HFF-Myc (cell line): ENCODE measurements at places on chromosomes 11 and 22.
A peak's percentile ranks its signal among the peaks of the same experiment; 100 is the strongest.

DNA sequence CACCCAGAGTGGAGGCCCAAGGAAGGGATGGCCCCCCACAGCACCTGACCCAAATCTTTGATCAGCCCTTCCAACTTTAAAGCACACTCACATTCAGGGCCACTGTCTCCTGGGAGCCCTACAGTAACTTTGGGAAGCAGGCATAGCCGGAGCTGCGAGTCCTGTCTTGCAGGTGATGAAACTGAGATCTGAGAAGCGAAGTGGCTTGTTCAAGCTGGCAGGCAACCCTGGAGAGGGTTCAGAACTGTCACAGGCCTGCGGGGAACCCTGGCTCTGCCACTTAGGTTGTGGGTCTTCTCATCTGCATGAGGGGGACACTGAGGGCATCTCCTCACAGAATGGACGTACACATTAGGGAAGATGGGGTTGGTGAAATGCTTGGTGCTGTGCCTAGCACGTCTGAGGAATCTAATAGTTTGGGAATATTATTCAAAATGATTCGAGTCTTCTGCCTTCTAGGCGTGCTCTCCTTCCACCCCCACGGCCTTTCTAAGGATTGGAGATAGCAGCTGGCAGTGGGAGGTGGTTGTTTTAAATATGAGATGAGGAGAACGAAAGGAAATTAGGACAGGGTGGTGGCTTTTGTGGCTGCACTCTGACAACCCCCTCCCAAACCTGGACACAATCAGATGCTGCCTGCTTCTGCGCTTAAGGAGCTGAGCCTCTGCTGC lies 18.8 kb upstream of the SUN2 start:
- no peak for DNase-seq

- no peak for DNase-seq
Observed at GRCh38 chr11:60844045-60844869, 2.3 kb downstream of the CCDC86 start.

DNA sequence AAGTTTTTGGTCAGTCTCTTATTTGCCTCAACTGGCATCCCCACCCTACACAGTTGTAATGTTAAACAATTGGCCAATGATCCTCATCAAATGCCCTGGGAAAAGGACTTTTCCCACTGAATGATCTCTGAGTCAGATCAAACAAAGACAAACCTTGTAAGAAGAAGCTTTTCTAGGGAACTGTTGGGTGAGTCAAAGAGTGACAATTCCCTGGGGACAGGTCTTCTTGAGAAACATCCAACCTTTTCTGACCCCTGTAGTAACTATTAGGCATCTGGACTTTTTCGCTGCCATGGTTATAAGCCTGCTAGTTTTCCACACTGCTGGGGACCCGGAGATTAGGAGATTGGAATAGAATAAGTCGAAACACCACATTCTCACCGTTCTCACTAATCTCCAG lies 789.8 kb upstream of the API5 start:
- DNase-seq = no peak

- no peak for DNase-seq
Observed at GRCh38 chr11:32584921-32585320, 1.3 kb downstream of the EIF3M start.

DNA sequence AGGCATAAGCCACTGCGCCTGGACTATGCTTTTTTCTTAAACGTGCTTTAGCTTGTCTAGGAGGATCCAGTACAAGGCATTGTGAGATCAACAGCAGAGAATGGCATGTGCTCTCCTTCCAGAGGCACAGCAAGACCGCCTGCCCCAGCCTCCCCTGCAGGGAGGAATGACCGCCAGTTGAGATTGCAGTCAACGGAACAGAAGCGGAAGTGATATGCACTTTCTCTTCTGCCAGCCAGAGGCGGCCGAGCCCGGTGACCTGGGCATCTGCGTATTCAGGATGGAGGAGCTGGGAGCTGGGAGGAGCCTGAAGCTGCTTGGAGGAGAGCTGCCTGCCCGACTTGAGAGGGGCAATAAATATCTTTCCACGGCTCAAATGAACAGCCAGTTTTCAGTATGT lies 243.0 kb downstream of the CTTN start:
- no peak for DNase-seq

- no peak for DNase-seq
Observed at GRCh38 chr11:70307176-70307575, 36.7 kb downstream of the PPFIA1 start.

DNA sequence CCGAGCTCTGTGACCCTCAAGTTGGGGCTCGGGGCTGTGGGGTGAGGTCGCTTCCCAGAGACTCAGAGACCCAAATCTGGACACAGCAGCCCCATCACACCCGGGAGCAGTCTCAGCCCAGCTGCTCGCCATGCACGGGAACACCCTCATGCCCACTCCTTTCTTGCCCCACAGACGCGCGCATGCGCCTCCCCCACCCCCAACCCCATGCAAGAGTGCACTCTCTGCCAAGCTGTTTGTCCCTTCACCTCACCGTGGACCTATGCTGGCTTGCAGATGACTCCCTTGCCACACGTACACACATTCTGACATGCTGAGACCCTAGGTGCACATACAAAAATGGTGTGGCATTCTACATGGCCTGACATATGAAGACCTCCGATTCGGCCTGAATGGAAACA lies 478 bp upstream of the CD248 start:
- peak; percentile 36 for DNase-seq

GRCh38 chr11:59456661-59457060 lies at the start of gene OR4D6:
Gene OR4D6, plus strand, starts transcription at chr11:59456961. Its CDS starts 0 bp downstream, at chr11:59456961.
- DNase-seq = no peak

DNA sequence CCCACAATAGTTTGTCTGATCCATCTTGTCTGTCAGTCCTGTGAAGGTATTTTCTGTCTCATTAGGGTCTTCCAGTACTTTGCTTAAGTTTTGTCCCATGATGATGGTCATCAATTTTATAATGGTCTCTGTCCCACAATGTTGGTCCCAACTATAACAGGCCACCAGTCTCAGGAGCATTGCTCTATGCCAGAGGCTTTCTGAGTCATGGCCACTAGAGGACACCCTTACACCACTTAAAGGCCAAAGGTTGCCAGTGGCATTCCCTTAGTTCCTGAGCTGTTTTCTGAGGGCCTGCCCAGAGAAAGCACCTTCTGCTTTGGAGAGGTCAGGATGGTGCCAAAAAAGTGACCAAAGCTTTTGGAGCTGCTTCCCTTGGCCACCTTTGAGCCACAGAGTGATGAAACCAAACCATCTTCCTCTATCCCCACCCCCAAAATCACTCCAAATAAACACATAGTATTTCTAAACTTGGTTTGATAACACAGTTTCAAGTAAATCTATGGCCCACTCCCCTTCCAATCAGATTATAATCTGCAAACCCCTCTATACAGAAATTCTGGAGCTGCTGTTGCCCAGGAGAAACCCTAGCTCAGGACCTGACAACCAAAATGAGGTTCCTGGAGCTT lies 19.3 kb downstream of the EIF3F start:
- no peak for DNase-seq

DNA sequence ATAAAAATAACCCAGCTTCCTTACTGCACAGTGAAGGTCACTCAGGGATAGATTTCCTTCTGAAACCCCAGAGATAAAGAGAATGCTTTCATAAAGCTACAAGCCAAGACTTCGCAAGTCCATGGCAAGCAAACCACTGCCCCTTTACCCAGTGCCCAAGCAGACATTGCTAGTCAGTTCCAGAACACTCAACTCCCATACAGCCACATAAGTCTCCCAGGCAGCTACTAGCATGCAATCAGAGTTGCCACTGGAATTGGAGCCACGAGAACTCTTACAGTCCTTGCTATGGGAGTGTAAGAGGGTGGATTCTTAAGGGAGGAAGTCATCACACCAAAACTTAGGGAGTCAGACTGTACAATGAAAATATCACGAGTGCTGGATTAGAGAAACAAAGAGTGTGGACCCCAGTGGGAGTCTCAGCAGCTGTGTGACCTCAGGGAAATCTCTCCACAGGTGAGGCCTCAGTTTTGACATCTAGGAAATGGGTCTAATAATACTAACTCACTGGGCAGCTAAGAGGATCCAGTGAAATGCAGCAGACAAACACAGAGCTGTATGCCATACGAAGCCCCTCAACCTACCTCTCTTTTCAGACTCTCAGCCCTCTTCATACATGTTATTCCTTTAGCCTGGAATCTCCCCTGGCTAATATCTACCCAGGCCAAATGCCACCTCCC lies 526.6 kb downstream of the MN1 start:
- no peak for DNase-seq

DNA sequence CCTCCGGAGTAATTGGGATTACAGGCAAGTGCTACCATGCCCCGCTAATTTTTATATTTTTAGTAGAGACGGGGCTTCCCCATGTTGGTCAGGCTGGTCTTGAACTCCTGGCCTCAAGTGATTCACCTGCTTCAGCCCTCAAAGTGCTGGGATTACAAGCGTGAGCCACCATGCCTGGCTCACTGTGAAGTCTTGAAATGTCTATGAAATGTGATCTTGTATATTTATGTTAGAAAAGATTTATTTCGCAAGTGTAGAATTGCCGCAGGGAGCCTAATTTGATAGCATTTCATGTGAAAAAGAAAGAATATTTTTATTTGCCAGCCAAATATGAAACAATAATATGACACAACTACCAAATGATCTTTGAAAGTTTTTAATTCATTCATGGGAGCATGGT lies 52.1 kb downstream of the GRAMD1B start:
- no peak for DNase-seq
